ENCODE measurements at places on chromosomes 7 and 10.

DNA sequence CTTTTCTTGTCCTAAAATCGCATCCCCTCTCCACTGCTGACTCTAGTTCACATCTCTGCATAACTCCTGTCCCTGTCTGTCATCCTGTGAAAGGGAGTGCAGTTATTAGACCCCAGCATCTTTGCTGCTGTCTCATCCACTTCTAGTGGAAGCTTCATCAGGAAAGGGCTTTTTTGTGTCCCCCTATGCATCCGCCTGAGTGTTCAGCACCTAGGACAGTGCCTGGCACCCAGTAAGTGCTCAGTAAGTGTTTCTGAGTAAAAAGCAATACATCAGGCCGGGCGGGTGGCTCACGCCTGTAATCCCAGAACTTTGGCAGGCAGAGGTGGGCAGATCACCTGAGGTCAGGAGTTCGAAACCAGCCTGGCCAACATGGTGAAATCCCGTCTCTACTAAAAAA is 211.8 kb upstream of the FOXK1 start:
- no peak for DNase-seq

DNA sequence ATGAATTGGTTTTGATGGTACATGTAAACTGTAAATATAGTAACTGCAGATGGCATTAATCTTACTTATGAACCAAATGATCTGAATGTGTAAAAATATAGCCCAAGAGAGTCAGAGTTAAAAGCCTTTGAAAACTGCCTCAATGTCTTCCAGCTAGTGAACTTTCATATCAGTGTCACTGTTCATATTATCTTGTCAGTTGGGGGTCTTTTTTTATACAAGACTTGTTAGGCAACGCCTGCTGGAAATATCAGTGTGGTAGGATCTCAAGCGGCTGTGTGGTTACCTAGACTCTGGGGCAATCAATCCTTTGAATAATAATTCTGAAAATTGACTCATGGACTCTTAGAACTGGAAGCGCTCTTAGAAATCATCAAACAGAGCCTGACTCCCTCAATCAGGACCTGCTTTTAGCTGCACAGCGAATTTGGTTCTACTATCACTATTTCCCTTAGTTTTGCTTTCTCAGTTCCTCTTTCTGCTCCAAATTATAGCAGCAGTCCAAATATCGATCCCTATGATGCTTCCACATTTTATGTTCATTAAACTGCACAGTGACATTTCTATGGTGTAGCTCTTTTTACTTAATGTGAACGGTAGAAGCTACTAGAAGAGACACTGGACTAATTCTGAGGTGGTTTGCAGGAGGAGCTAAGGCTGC is 100.1 kb upstream of the COL1A2 start:
- DNase-seq = no peak

GRCh38 chr7:66634816-66635215 is 6.1 kb downstream of the KCTD7 start:
- no peak for DNase-seq

DNA sequence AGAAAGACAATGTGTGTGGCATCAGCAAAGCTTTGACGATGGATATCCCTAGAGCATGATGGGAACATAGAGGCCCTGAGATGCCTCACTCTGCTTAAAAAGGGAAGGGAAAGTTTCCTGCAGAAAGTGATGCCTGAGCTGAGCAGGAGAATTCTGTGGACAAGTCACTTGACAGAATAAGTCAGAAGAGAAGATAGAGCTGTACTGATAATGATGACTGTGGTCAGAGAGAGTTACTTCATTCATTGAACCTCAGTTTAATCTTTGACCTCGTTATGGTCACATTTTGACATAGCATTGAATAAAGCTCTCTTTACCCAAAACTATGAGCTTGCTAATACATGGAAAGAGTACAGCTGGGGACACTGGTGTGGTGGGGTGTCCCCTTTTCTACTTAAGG is 7.6 kb downstream of the CUBN start:
- no peak for DNase-seq

- no peak for DNase-seq
These were observed 27.2 kb downstream of the MCM10 start for GRCh38 chr10:13188593-13188992.

- DNase-seq = no peak
These were observed 3.1 kb upstream of the TAS2R38 start for GRCh38 chr7:141976524-141977245.

DNA sequence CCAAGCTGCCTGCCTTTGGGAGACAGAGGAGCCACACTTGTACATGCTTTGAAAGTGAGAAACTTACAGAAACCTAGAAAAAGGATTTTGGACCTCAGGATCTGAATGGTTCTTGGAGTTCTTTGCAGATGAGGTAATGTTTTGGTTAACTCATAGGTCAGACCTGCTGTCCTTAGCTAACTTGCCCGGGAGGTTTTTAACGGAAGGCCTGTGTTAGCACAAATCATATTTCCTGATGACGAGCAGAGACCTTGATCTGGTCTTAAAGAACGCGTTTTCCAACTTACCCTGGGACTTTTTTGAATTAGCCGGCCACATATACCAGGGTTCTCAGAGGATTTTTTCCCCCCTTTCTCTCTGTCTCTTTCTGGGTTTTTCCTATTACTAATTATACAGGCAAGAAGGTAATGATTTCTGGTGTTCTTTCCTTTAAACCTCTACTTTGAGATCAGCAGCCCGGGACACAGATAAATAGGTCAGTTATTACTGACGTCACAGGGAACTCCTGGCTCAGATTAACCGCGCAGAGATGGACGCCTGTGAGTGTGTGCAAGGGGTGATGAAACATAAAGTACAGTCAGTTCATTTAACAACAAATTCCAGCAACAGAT is 101.7 kb upstream of the KLF6 start:
- DNase-seq = no peak

DNA sequence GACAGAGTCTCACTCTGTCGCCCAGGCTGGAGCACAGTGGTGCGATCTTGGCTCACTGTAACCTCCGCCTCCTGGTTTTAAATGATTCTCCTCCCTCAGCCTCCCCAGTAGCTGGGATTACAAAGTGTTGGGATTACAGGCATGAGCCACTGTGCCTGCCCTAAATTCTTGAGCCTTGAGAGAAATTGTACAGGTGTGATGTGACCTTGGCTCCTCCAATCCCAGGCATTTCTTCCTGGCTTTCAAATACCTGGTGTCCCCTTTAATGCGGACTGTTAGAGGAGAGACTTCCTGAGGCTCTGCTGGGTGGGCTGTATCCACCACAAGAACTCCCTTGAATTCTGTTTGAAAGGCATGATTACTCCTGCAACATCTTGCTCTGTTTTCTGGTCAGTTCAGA is 15.0 kb downstream of the MORN4 start:
- DNase-seq = no peak

Data from T-helper 2 cell (primary cell).